Hematopoietic multipotent progenitor cell treated with erythropoietin and hydrocortisone succinate and interleukin-3 and kit ligand, for 6 days (in vitro differentiated cells): ENCODE measurements at places on chromosomes 5 and 9.
A peak's percentile ranks its signal among the peaks of the same experiment; 100 is the strongest.

GRCh38 chr5:71621741-71622140, 34.6 kb downstream of the MCCC2 start:
- DNase-seq: no peak

- peak; percentile 3 for DNase-seq
Measured at GRCh38 chr9:98504298-98505282, 204.1 kb downstream of the GABBR2 start.

GRCh38 chr5:2110137-2110933, 227.6 kb upstream of the IRX4 start:
- no peak for DNase-seq

GRCh38 chr5:159171274-159171673, 38.1 kb downstream of the RNF145 start:
- no peak for DNase-seq

DNA sequence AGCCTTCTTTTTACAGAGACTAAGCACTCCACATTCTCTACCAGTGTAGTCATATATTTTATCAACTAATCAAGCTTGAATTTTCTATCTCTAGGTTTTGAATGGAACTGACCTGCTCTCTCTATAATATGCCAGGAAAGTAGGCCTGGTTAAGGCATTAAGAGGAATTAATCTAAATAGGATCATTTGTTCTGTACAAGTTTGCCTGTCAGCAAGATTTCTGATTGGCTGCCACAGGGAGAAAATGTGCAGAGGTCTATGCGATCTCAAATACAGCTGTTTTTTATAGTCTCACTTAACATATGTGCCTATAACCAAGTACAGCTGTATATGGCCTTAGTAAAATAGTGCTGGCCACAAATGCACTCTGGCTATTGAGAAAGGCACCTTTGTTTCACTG, 418.8 kb downstream of the KDM4C start:
- no peak for DNase-seq

- peak; percentile 77 for DNase-seq
Measured at GRCh38 chr5:147805030-147805454, 22.5 kb upstream of the JAKMIP2 start.

DNA sequence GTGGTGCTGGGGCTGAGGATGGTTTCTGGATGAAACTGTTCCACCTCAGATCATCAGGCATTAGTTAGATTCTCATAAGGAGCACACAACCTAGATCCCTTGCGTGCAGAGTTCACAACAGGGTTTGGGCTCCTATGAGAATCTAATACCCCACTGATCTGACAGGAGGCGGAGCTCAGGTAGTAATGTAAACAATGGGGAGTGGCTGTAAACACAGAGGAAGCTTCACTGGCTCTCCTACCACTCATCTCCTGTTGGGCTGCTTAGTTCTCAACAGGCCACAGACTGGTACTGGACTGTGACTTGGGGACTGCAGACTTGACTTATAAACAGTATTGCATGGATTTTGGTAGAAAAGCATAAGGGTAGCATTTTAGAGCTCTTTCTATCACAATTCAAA, 870.7 kb upstream of the CDH10 start:
- DNase-seq: no peak

GRCh38 chr5:57215629-57216195, 41.9 kb downstream of the GPBP1 start:
- DNase-seq: no peak

GRCh38 chr5:88290801-88291200, 22.2 kb upstream of the TMEM161B start:
- DNase-seq: no peak

DNA sequence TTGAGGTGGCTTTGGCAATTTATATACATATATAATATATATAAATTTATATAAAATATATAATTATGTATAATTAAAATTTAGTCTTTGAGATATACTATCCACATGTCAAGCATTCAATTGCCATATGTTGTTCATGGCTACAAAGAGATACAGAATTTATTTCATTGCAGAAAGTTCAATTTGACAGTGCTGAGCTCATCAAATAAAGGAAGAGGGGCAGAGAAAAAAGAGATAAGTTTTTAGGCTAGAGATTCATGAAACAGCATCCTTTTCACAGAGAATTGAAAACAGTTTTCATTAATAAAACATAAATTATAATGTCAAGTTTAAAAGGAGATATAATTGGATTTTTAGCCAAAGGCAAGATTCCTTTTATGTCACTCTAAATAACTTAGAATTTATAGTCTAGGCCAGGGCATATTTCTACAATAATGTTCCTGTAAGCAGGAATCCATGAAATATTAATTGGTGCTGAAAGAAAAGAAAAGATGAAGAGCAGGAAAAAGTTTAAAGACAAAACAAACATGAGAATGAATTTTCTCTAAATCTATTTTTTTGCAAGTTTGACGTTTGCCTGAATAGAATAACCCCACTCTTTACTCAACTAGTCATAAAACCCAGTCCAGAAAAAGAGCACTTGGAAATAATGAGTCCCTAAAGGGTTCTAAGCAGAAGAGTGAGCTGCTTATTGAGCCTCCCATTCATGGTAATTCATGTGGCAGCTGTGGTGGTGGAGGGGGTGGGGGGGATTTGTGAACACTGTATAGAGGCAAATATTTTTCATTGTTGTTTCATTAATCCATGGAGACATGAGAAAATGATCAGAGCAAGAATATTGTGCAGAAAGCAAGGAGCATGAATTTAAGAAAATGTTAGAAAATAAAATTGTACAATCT, 1279.5 kb downstream of the CDH12 start:
- DNase-seq: no peak
